ENCODE measurements at places on chromosomes 6 and 20.

DNA sequence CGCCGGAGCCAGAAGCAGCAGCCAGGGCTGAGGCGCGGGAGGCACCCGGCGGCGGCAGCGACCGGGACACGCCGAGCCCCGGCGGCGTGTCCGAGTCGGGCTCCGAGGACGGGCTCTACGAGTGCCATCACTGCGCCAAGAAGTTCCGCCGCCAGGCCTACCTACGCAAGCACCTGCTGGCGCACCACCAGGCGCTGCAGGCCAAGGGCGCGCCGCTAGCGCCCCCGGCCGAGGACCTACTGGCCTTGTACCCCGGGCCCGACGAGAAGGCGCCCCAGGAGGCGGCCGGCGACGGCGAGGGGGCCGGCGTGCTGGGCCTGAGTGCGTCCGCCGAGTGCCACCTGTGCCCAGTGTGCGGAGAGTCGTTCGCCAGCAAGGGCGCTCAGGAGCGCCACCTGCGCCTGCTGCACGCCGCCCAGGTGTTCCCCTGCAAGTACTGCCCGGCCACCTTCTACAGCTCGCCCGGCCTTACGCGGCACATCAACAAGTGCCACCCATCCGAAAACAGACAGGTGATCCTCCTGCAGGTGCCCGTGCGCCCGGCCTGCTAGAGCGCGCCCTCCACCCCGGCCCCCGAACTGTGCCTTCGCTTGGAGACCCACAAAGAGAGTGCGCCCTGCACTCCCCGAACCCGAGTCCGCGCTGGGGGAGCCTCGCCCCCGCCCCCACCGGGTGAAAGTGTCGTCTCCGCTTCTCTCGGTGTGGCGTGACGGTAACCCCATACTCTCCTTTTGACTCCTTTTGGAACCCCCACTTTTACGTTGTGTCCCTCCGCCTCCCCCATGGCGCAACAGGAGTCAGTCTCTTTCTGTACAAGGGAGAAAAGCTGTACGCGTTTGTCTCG, 1.6 kb downstream of the INSM1 start:
- DNase-seq: no peak

GRCh38 chr6:79338493-79338892, 104.0 kb upstream of the HMGN3 start:
- no peak for DNase-seq

DNA sequence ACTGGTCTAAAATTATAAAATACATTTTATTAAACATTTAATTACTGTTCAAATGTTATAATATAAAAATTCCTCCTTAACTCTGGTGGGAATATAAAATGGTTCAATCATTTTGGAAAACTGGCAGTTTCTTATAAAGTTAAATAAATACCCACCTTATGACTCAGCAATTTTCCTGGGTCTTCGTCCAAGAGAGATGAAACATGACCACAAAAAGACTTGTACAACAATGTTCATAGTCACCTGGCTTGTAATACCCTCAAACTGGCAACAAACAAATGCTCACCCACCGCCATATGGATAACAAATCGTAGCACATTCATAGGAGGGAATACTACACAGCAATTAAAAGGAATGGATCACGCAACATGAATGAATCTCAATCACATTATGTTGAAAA, 66.0 kb upstream of the RIN2 start:
- no peak for DNase-seq

- no peak for DNase-seq
Observed at GRCh38 chr6:76516924-76517323, 444.5 kb upstream of the IMPG1 start.

DNA sequence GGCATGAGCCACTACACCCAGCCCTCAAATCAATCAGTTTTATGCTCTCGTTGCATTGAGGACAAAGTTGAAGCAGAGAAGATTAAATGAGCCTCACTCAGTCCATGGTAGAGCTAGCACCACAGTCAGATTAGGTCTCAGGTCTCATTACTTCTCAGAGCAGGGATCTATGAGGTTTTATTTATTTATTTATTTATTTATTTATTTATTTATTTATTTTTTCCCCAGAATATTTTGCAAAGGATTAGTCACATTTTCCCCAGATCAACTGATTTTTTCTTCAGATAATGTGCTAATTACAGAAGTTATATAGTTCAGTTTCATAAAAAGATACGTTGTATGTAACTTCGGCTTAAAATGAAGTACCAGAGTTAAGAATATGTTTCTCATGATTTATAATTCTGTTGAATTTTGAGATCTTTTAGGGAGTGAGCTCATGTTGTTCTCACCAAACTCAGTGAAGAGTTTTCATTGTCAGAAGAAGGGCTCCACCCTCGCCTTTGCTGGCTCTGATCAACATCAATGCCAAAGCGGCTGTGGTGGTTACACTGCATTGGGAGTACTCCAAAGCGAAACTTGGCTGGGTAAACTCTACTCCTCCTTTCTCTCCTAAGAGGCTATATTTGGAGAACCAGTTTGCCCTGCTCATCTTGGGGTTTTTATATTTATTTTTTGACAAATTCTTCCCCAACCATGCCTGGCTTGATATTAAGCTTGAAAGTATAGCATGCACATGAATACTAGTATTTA, 12.9 kb upstream of the ID4 start:
- no peak for DNase-seq

DNA sequence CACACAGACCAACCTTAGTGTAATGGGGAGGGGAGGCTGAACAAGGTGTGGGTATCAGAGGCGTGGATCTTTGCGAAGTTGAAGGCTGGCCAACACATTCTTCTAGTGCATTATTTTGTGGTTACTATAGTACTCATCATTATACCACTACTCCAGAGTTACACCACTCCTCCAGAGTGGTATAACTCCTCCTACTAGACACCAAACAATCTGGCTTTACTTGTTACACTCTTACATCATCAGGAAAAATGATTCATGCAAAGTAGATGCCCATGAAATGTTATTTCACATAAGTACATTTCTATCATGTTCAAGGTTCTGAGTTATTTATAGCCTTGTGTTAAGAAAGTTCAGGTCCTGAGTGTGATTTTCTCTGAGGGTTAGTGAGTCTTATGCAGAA, 443.1 kb upstream of the OPRM1 start:
- no peak for DNase-seq

DNA sequence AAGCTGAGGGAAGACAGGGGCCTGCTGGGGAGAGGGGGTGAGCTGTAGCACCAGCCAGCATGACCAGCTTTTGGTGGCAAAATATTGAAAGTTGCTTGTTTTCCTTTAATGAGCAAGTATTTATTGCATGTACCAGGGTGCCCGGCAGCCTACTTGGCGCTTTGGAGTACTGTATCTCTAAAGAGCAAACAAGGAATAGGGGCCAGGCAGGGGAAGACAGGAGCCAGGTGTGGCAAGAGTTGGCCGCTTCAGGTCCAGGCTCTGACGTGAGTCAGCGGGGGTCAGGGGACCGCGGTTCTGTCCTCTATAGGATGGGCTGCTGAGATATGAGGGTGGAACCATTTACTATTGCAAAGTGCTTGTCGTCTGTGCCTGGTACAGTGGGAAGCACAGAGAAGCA, 63.1 kb downstream of the PSMG4 start:
- DNase-seq: no peak
